Fibroblast of skin of scalp (primary cell): ENCODE measurements at places on chromosomes 5 and 9.
A peak's percentile ranks its signal among the peaks of the same experiment; 100 is the strongest.

GRCh38 chr9:89621031-89621430, 16.2 kb downstream of the GADD45G start:
- no peak for DNase-seq

- peak; percentile 49 for DNase-seq
These were observed 133.6 kb upstream of the CDKN2B start for GRCh38 chr9:22142671-22143070.

GRCh38 chr9:37333288-37333687, 89.2 kb upstream of the GRHPR start:
- DNase-seq: no peak

- no peak for DNase-seq
These were observed 70.9 kb upstream of the KLF9 start for GRCh38 chr9:70485273-70485858.

GRCh38 chr9:91560301-91560700, 136.7 kb upstream of the NFIL3 start:
- peak; percentile 48 for DNase-seq

DNA sequence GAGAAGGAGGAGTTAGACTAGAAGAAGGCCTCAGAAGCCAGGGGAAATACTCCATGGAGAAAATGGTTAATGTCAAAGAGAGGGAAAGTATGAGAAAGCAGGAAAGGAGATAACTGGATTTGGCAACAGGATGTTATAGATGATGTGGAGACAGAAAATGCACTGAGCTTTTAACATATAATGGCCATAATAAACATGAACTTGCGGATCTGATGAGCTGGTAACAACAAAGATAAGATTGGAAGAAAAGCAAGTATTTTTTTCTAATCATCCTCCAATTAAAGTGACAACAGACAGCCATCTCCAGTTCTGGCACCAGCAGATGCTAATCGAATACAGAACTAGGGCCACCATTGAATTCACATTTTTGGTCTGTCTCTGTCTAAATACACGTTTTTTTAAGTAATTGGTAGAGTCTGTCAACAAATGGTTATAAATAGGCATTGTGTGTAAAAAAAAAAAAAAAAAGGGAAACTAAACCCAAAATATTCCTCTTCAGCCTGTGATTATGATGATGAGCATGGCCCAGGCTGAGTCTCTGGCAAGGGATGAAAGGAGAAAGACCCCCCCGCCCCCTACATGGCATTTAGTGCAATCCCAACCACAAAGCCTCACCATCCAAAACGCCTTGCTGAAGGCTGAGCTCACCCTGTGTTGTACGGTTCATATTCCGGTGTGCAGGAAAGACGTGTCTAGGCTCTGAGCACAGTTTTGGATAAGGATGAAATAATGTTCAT, 149.5 kb upstream of the LHFPL2 start:
- peak; percentile 79 for DNase-seq

- DNase-seq: peak; percentile 36
These were observed 383.6 kb downstream of the GADD45G start for GRCh38 chr9:89988458-89988857.

- DNase-seq: no peak
These were observed 13.2 kb downstream of the TSPAN17 start for GRCh38 chr5:176660530-176660859.

DNA sequence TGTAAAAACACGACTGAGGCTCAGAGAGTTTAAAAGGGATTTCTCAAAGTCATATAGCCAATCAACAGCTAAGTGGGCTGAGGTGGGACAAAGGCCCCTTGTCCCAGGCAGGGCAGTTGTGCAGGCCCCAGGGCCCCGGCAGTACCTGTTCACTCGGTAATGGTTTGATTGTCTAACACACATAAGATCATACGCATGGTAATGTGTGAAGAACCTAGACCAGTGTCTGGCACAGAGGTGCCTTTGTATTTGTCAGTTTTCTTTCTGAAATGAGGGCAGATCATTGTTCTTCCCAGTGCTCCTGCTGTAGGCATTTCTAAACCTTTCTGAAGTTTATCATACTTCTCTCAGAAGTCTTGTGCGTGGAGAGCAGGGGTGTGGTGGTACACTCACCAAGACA, 66.8 kb downstream of the IPPK start:
- no peak for DNase-seq

- DNase-seq: no peak
These were observed 37.8 kb downstream of the ICE1 start for GRCh38 chr5:5460311-5460710.

DNA sequence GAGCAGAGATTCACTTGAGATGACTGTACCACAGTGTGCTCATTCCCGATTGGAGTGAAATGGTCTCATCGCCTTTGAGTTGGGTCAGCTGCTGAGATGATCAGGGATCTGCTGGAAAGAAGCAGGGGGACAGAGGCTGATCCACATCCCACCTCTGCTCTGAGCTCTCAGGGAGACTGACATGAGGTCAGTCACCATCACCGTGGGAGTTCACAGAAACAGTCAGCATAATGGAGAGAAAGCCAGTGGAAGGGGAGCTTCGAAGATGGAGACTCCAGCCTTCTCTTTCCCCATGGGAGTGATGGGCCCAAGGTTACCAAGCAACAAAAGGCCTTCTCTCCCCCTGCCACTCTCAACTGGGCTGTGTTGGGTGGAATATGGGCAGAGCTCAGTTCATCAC, 276.4 kb downstream of the CDK5RAP2 start:
- no peak for DNase-seq

DNA sequence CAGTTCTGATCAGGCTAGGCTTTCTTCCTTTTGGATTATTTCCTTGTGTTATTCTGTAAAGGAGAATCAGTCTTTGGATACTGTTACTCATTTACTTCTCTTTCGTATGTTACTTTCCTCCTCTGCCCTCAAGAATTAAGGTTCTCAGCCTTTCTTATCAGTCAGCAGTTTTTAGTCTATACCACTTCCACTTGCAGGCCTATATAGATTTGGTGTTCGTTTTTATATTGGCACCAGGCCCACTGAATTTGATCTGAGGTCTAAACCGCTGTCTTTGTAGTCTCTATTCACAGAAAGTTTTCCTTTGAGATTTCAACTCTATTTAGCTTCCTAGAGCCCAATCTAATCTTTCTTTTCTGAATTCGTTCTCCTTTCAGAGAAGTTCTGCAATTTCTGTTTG, 62.8 kb downstream of the ERBIN start:
- DNase-seq: no peak

GRCh38 chr5:72065751-72066255, 41.5 kb upstream of the MAP1B start:
- peak; percentile 41 for DNase-seq

DNA sequence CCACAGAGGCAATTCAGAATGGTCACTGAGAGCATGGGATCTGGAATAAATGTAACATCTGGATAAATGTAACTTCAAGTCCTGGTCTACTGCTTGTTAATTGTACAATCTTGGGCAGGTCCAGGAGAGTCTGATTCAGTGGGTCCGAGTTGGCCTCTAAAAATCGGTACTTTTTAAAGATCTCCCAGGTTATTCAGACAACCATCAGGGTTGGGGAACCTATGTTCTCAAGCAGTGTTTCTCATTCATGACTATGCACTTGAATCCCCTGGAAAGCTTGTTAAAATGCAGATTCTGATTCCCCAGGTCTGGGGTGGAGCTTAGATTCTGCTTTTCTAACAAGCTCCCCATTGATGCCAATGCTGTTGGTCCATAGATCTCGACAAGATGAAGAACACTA, 14.8 kb downstream of the ANXA1 start:
- no peak for DNase-seq

GRCh38 chr9:123508048-123508447, 152.1 kb downstream of the CRB2 start:
- DNase-seq: no peak
